Activated CD4-positive, alpha-beta T cell treated with anti-CD3 and anti-CD28 coated beads, Interleukin-2, Interleukin-6, amounts not matched to agents 100 ng/mL and 50 ng/mL, durations not matched to agents 16 hours and 8 hours (primary cell): ENCODE measurements at places on chromosomes 3 and 15.

GRCh38 chr15:41899854-41900442 is 6.1 kb upstream of the SPTBN5 start:
- no peak for DNase-seq

GRCh38 chr3:59795756-59796155 is 745.9 kb upstream of the CFAP20DC start:
- DNase-seq = no peak

- DNase-seq = peak; percentile 2
These were observed 341.7 kb downstream of the CLSTN2 start for GRCh38 chr3:140276703-140277102.

DNA sequence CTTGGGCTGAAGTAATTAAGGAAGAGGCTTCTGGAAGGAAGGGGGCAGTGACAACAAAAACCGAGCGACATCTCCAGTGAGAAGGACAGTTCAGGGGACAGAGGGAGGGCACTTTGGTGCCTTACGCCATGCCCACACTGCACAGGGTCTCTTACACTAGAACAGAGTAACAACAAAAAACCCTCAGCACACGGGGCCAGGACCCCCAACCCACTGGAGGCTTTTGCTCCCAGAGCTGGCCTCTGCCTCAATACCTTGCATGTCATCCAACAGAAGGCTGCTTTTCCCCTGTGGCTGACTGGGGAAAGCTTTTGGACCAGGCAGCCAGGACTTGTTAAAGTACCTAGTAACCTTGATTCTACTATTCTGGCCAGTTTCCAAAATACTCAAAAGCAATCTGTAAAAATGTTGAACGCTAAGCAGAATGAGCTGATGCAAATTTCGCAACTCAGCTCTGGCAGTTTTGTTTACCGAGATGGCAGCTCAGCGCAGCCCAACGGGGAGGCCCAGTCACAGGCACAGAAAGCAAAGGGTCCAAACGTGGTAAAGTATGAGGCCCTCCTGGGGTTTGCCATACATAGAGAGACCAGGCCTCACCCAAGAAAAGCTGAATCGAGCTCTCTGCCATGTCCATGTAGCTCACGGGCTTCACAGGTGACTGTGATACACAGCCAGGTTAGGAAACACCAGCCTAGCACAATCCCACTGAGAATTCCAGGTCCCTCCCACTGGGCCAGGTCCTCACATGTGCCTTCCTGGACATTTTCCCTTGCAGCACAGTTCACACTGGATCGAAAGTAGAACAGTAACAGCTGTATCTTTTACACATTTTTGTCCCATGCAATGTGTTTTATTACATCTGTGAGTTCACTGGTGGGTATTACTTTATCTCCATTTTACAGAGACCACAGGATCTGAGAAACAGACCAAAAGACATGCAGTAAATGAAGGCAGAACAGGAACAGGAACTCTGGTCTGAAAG is 6.0 kb downstream of the CHCHD4 start:
- DNase-seq = no peak

GRCh38 chr3:58608648-58609047 is 31.5 kb upstream of the FAM107A start:
- no peak for DNase-seq

DNA sequence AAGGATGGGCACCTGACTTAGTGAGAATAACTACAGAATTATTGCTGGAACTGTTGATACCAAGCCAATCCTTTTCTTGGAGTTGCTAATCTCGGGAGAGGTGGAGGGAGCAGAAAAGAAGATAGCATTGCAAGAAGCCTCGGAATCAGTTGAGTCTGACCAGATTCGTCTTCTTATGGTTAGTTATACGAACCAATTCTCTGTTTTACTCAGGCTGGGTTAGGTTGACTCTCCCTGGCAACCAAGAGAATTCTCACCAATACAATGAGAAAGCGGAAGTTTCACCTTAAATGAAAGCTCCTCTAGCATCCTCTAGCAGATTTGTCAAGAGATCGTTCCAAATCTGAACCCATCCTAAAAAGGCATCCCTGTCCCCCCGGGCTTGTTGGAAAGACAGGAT is 43.5 kb upstream of the UBE2E1 start:
- DNase-seq = peak; percentile 82

DNA sequence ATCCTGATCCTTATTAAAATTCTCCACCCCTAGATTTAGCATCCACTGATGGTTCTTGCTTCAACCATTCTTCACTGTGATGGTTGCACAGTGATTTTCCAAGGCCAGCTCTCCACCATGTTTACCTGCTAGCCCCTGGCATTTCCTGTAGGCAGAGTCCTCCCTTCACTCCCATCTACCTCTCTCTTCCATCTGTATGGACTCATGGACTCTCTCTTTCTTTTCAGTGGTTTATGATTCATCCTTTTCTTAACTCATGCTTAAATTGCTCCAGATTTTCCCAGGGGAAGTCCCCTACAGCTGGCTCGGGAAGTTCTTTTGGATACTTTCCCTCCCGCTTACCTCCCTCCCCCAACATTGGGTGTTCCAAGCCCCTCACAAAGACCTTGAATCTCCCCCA is 18.7 kb downstream of the TGM4 start:
- DNase-seq = no peak

GRCh38 chr15:52523647-52524046 is 5.0 kb downstream of the MYO5A start:
- DNase-seq = no peak

DNA sequence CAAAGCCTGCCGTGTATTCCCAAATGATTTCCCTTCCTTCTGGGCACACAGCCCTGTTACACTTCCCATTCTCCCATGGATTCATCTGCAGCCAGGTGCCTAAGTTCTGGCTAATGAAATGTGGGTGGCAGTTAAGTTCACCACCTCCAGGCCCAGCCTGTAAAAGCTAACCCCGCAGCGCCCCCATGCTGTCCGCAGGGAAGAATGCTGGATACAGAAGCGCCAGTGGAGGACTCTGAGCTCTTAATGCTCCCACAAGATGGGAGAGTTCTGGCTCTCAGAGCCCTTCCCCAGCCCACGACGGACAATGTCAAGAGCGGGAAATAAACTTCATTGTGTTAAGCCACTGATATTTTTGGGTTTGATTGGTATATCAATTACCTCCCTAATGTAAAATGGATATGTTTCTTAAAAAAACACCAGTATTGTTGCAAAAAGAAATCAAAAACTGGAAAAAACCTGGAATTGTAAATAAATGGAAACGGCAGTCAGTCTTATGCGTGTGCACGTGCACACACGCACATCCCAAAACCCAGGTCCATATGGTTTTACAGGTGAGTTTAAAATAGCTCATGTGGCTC is 37.7 kb upstream of the FGD5 start:
- peak; percentile 44 for DNase-seq

DNA sequence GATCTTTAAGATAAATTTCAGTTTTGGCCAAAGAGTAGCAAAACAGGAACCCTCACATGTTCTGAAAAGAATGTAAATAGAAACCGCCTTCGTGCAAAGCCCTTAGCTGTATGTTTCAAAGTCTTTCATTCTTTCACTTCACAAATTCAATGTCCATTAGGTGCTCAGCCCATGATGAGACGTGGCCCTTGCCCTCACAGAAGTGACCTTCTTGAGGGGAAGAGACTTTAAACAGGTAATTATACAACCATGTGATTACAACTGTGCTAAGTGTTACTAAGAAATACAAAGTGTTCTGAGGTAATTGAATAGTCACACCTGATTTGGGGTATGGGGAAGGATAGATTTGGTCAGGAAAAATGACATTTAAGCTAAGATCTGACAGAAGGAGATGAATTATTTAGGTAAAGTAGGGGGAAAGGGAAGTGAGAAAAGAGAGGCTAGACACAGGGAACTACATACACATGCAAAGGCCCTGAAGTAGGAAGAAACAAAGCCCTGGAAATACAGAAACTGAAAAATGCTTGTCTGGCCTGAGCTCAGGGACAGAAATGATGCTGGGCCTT is 19.6 kb downstream of the HSPBAP1 start:
- DNase-seq = no peak

DNA sequence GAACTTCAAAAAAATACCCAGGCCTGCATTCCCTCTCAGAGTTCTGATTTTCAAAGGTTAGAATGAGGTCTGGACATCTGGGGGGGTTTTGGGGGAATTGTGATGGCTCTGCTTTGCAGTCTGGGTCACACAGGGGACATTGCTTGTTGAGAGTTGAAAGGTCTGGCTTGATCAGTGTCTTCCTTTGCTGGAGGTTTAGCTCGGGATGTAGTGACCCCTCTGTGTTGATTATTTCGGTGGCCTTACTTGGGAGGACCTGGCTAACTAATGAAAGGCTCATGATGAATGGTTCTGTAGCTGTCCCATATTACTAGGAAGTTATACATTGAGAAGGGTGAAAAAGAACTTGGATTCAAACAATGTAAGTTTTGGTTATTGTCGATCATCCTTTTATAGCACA is 23.7 kb downstream of the TPM1 start:
- DNase-seq = no peak

- DNase-seq = no peak
These were observed 243.8 kb downstream of the ALCAM start for GRCh38 chr3:105610473-105610872.

DNA sequence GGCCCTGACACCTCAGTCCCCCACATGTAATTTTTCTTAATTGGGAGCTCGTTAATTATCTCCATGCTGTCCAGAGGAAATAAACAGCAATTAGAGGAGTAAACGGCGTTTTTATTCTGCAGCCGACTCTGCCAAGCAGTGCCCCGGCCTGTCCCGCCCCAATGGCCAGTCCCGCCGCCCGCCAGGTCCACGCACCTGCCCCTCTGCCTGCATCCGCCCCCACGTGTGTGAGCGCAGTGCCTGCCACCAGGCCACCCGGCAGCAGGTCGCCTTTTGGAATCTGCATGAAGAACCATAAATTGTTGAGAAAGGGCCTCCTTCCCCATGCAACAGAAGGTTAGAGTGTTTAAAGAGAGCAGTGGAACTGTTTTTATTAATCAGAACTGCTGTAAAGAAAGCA is 87.5 kb upstream of the LINGO1 start:
- no peak for DNase-seq

GRCh38 chr15:43127752-43128151 is 5.6 kb upstream of the TMEM62 start:
- no peak for DNase-seq

DNA sequence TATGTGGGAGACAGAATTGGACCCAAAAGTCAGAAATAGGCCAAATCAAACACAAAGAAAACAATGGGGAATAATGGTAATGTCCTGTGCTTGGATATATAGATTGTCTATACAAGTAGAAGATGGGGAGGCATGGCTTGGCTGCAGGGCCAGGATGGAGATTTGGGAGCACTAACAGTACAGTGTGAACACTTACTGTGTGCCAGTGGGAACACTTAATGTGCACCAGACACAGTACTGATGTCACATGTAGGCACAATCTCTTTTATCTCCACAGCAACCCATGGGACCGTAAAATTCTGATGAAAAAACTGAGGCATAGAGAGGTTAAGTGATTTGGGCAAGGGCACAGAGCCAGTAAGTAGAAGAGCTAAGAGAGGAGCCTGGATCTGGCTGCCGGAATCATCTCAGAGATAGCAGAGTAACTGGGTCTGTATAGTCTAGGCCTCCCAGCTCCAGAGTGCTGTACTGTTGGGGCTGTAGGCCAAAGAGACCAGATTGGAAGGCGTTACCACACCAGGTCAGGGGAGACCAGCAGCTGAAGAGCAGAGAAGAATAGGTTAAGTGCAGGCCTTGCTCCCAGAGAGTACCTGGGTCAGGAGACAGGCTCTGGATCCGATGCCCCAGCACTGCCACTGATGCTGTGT is 63.3 kb downstream of the RLBP1 start:
- DNase-seq = no peak

DNA sequence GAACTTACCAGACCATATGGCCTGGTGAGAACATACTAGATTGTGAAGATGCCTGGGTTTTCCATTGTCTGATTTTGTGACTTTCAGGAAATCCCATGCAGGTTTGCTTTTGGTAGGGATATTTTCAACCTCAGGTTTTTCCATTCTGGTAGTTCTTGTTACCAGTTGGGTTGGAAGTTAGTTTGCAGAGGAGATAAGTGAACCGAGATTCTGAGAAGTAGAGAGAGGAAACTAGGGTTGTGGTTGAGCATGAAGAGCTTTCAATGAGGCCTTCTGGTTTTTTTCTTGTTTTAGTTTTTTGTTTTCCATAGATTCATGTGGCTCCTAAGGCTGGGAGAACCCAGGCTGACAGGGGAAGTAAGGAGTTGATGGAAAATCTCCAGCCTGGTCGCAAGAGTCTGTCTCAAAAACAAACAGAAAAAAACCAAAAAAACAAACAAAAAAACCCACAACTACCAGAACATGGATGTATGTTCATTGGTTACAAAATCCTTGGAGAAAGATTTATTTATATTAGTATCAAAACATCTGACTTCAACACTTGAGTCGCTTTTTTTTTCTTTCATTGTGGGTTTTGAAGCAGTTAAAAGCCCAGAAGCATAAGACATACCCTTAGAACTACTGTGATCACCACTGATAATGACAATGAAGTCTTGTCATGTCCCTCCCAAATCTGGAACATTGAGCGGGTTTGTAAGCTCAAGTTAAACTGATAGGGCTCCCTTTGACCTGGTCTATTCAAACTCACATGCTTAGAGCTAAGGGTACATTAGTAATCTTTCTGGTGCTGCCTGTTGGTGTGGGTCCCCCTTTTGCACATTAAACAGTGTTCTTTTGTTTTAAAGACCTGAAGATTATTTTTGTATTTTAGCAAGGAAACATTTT is 3.2 kb downstream of the GPR171 start:
- DNase-seq = peak; percentile 58

DNA sequence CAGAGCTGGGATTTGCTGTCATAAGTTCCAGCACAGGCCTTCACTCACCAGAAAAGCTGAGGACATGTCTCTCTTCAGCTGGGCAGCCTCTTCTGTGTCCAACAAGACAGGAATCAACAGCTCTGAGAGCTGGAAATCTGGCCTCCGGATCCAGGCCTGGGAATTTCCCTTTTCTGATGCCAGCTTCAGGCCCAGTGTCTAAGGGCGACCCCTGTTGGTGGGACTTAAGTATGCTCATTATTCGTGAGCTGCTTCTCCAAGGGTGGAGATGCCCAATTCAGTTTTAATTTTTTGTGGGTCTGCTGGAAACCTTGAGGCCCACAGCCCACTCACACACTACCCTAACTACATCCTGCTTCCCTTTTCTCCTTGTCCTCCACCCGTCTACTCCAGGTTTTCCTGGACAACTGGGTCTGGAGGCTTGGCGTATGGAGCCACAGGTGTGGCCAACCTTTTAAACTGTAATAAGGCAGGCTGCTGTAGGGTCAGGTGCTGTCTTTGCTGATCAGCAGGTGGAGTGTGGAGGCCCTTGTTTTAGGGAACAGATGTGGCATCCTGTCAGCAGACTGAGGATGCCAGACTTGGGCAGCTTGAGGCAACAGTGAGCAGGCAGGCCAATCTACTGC is 2.6 kb upstream of the CEMIP start:
- peak; percentile 77 for DNase-seq

DNA sequence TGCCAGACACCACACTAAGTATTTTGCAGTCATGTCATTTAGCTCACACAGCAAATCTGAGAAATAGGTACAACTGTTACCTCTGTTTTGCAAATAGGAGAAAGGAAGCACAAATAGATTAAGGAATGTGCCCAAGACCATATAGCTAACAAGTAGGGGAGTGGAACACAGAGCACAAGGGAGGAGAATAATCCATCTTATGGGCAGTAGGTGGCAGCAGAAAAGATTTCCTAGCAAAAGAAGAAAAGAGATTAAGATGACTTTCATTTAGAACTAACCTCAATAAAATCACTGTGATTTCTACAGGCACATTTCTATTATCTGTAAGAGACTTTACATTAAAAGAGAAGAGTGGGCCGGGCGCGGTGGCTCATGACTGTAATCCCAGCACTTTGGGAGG is 49.1 kb downstream of the NR1I2 start:
- no peak for DNase-seq
